HepG2 (cell line): ENCODE measurements at places on chromosomes 7 and 10. TPM values are rescaled to one million over a fixed set of nuclear protein-coding genes. Genes with fewer than 3 reads are reported as not detected.

Gene LRRN3
- total RNA-seq = 0.07 TPM in 1 of 2 replicates, not detected in the other

Gene SPDYE1
- total RNA-seq = not detected in 2 replicates

Gene GIMAP4
- total RNA-seq = not detected in 2 replicates

DNA sequence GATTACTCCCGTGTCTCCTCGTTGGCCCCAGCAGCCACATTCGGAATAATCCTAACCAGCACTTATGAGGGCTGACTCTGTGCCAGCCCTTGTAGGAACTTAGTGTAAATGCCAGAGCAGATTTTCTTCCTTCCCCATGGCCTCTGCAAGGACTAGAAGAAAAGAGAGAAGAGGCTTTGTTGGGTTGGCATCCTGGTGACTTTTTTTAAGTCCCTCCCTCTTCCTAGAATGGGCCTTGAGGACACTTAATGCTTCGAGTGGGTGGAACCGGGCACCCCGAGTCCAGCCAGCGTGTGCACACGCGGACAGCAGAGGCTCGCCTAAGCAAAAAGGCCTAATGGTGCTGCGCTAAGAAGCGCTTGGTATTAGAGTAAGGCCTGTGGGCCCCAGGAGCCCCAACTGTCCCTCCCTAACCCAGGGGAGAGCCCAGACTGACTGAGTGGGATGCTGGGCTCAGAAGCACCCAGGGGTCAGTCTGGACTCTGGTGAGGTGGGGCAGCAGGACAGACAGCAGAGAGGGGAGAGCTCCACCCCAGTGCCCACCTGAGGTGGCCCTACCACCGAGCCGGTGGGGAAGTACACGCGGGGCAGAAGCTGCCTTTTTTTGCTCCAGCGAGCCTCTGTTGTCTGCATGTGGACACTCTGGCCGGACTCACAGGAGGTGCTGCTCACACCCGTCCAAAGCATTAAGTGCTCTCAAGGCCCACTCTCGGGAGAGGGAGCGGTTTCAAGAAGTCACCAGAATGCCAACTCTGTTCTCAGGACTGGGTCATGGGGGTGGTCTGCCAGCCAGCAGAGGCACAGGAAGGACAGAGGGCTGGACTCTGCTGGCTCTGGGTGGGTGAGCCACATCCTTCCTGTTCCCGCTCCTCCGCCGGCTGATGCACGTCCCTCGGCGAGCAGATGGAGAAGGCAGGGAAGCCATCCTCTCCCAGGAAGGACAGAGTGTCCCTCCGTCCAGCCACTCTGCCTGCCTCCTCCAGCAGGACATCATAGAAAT lies 12.5 kb downstream of the ITPRIP start:
- H3K4me3 ChIP-seq = no peak overlapping the region
- DNase-seq = no peak
- no peak overlapping the region for H3K27ac ChIP-seq
- H3K36me3 ChIP-seq = no peaks in the 10 kb centered on the region

GRCh38 chr10:79287973-79288723 lies 59.1 kb upstream of the PPIF start:
- H3K27me3 ChIP-seq = no peaks in the 10 kb centered on the region
- H3K4me3 ChIP-seq = no peak overlapping the region
- no peak overlapping the region for H3K27ac ChIP-seq
